Cerebellar nuclear complex (tissue), 1 donor: ENCODE measurements at places on chromosomes 1 and 21.

- DNase-seq, result no peak
These were observed 1626.7 kb upstream of the B3GALT2 start for GRCh38 chr1:194813096-194813495.

- no peak for DNase-seq
These were observed 72.6 kb downstream of the SGIP1 start for GRCh38 chr1:66606362-66607065.

- DNase-seq, result no peak
These were observed 64.4 kb upstream of the RPL11 start for GRCh38 chr1:23627069-23627735.

GRCh38 chr1:67953301-67953700 is 97.1 kb downstream of the DIRAS3 start:
- DNase-seq, result no peak

DNA sequence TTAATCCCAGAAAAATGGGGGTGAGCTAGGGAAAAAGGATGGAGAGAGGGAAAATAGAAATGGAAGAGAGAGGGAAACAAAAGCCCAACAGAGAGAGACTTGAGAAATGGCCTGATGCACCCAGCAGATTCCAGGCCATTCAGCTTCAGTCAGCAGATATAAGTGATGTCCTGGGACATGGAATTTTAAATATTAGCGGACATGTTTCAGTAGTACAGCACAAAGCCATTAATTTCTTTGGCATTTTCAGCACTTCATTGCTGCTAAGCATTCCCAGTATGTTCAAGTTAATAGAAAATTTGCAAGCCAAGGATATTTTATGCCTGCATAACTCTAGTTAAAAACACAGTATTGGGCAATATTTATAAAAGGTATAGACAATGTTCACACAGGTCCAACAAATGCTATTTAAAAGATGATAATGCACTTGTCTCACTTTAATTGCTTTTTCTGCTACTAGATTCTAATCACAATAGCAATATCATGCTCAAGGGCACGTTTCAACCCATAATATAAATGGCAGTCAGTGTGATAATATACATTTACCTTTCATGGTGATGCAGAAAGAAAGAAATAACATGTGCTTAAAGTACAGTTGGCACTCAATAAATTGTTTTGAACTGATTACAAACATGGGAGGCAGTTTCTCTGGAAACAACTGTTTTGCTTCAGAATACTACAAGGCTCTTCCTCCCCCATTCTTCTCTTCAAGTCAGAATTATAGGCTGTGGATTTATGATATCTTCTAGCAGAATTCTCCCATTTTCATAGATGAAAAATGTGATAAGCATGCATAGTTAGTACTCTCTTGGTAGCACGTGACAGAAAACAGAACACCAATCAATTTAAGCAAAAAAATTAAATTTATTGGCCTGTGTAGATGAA is 108.1 kb upstream of the MAGI3 start:
- DNase-seq, result no peak

DNA sequence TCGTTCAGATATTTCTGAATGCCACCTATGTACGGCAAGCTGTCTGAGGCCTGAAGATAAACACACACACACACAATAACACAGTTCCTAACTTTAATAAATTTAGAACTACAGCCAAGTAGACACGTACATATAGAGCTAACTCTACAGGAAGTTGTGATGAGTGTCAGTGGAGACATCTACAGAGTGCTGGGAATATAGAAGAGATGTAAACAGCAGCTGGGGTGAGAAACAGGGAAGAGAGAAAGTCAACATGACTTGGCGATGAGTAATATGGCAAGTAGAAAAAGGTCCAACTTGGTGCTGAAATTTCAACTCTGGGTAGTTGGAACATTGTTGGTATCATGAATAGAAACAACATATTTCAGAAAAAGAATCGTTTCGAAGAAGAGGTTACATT is 206.5 kb downstream of the ZP4 start:
- no peak for DNase-seq

- no peak for DNase-seq
These were observed 5.0 kb upstream of the IGFN1 start for GRCh38 chr1:201185527-201186128.

GRCh38 chr1:248775441-248775840 is 19.9 kb upstream of the LYPD8 start:
- no peak for DNase-seq
